ENCODE measurements at places on chromosomes 3 and 15. TPM values are rescaled to one million over a fixed set of nuclear protein-coding genes. Genes with fewer than 3 reads are reported as not detected.
A peak's percentile ranks its signal among the peaks of the same experiment; 100 is the strongest.

DNA sequence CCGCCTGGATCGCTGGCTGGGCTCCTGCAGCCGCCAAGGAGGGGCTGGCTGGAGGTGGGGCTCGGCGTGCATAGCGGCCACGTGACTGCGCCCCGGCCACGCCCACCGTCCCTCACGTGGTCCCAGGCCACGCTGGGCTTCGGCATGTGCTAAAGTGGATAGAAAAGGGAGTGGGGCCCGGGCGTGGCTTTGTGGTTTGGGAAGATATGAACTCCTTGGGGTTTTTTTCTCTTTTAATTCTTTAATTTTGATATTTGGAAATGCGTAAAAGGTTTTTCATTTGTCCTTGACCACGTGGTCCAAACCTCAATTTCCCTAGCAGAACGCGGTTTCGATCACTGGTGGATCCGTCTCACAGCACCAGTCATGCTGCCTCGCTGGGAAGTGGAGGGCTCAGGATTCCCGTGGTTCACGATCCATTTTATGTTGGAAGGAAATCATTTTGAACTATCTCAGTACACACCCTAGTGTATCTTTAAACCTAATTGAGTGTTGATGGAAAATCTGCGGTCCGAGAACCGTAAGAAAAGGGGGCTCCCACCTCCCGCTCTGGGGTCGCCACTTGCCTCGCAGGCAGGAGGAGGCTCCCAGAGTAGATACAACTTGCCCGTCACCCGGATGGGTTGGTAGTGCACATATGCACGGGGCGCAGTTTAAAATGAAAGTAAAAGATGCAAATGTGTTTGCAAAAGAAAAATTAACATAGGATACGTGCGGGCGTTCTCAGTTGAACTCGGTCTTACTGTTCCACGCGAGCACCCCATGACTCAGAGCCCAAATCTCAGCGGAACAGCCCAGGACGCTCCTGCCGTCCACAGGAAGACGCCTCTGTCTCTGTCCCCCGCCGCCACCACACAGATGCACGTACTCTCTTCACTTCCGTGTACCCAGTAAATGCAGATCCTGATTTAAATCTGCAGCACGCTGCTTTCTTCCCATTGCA, 141.9 kb downstream of the PGPEP1L start:
- DNase-seq: peak; percentile 96

GRCh38 chr3:177516158-177517011, 319.1 kb upstream of the TBL1XR1 start:
- DNase-seq: peak; percentile 67

GRCh38 chr15:54567408-54568035, 589.3 kb downstream of the UNC13C start:
- no peak for DNase-seq

DNA sequence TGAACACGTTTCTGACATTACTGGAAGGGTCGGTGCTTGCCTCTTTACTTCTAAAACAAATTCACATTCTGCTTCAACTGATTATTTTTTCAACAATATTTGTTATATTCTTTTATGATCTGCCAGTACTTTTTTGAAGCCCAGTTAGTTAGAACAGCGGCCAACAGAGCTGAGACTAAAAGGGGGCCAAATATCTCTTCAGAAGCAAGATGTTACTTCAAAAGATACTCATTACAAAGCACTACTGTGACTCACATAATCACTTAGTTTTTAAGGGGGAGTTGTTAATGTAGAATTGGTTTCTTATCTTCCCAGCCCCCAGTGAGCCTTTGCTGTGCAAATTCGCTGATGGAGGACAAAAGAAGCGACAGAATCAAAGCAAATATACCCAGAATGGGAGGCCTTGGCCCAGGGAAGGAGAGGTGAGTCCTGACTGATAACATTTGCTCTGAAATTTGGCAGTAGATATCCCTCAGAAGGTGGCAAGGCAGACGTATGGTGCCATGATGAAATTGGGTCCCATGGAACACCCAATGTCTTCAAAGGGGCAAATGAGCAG, 587.8 kb downstream of the RBMS3 start:
- DNase-seq: no peak

GRCh38 chr3:37248164-37248563, 73.8 kb upstream of the LRRFIP2 start:
- DNase-seq: no peak

DNA sequence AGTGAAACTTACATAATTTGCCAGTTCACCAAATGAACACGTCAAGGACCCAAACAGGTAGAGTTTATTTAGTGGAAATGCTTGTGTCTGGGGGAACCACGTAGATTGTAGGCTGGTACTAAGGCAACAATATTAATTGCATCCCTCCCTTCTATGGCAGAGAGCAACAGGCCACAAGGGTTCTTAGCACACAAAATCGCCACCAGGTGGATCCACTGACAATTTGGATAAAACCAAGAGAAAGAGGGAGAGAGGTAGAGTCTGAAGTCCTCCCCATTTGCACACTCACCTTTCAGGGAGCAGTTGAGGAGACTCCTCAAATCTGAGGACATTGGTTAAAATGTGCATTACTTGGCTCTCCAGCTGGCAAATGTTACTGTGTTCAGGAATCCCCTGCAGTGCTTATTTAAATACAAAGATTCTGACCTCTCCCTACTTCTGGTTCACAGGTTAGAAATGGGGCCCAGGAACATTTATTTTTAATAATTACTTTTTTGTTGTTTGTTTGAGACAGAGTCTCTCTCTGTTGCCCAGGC, 181.0 kb upstream of the FEZF2 start:
- no peak for DNase-seq

GRCh38 chr3:99902091-99902490, 84.4 kb downstream of the CMSS1 start:
- DNase-seq: peak; percentile 33

- DNase-seq: no peak
These were observed 7.3 kb upstream of the ISG20 start for GRCh38 chr15:88631464-88632028.

GRCh38 chr15:45589256-45589655, 2.1 kb downstream of the BLOC1S6 start:
- DNase-seq: no peak

GRCh38 chr3:171971919-171972514, 67.4 kb upstream of the FNDC3B start:
- DNase-seq: no peak

GRCh38 chr3:168047190-168047795, 48.4 kb downstream of the GOLIM4 start:
- DNase-seq: peak; percentile 60

DNA sequence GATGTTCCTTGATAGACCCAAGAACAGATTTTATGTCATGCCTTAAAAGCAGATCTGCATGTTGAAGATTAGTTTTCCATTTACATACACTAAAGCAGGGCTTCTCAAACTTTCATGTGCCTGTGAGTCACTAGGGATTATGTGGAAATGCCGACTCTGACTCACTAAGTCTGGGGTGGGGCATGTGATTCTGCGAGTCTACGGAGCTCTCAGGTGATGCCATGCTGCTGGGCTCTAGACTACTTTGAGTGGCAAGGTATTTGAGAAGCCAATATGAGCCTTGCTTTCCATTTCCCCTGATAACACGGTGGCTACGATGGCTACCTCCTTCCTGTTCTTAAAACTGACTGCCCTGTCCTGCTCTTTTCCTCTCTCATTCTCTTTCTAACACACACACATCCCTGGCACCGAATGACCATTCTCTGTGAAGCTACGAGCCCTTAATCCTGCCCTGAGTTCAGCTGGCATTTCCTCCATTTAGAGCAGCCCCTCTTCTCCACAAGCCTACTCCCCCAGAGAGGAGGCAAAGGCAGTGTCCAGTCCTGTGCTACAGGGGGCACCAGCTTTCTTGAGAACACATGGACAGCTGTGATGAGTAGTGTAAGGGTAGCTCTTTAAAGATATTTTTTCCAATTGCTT, 39.7 kb upstream of the PYGO1 start:
- DNase-seq: peak; percentile 86

DNA sequence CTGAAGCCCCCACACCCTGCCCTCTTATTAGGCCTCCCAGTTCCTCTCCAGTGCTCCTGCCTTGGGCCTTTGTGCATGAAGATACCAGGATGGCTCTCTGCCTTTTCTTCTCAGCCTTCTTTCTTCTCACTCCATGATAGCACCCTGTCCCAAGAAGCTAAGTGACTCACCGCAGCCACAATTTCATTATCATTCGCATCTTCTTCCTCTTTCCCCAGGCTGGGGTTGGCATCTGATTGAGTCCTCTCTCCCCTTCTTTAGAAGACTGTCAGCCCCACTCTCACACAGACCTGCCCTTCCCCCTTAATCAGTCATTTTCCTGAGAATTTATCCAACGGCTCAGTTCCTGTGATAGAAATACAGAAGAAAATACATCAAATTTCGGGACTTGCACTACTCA, 102.0 kb downstream of the STAC start:
- no peak for DNase-seq

DNA sequence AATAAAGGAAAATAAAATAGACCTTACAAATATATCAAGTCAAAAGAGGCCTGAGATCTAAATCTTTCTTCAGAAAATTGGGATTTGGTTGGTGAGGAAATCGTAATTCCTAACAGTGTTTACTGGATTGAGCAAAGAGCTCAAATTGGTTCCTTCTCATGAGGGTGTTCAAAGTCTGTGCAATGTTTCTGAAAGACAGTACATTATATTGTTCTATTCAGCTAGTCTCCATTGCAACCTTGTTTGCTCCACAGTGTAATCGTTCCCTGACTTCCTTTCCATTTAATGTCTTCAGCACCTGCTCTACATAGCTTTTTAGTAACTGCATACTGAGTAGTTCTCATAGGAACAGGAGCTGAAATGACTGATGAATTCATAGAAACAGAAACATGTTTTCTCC, 326.8 kb downstream of the SUCLG2 start:
- no peak for DNase-seq

- peak; percentile 14 for DNase-seq
These were observed 19.5 kb upstream of the CXCR6 start for GRCh38 chr3:45923755-45924154.

DNA sequence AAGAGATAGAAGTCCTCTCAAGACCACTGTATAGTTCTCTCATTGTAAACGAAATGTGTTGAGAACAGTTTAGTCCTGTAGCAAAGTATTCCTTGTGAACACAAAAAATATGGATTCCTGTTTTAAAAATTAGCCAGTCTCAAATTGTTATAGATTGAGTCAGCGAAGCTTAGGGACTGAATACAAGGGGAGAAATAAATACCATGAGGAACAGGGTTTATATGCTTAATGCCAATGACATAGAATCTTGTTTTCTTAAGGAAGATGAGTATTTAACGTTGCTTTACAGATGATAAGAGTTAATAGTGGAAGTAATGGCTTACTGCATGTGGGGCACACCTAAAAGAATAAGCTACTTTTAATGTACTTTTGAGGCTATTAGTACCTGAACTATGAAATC, 37.9 kb downstream of the SETD5 start:
- no peak for DNase-seq

GRCh38 chr3:183180110-183180783, 17.7 kb upstream of the LAMP3 start:
- no peak for DNase-seq

- DNase-seq: peak; percentile 54
These were observed 2.5 kb downstream of the XIRP1 start for GRCh38 chr3:39189959-39190269.

GRCh38 chr3:177418787-177419186, 221.5 kb upstream of the TBL1XR1 start:
- DNase-seq: no peak

DNA sequence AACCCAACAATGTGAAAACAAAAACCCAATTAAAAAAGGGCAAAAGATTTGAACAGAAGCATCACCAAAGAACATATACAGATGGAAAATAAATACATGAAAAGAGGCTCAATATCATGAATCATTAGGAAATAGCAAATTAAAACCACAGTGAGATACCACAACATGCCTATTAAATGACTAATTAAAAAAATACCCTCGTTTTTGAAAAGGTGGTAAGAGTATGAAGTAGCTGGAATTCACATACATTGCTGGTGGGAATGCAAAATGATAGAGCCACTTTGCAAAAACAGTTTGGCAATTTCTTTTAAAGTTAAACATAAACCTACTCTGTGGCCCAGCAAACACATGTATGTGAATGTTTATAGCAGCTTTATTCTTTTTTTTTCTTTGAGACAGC, 75.8 kb downstream of the B3GNT5 start:
- peak; percentile 32 for DNase-seq

GRCh38 chr15:20272422-20273184, 269.0 kb downstream of the GOLGA6L6 start:
- DNase-seq: no peak

The ITIH3 gene
- total RNA-seq: not detected

The TNIK gene
- total RNA-seq: 7.0 TPM

The CACNA2D3 gene
- total RNA-seq: 1.3 TPM

The USP4 gene
- 8.9 TPM for total RNA-seq

The LMLN gene
- total RNA-seq: 4.4 TPM

The LYZL4 gene
- 0.23 TPM for total RNA-seq

The GPR149 gene
- total RNA-seq: not detected

The SLC25A36 gene
- total RNA-seq: 36.0 TPM

The TMEM40 gene
- not detected for total RNA-seq

The COMMD4 gene
- total RNA-seq: 99.4 TPM

The PLSCR2 gene
- not detected for total RNA-seq

The FBN1 gene
- 73.7 TPM for total RNA-seq

The MITF gene
- total RNA-seq: 11.4 TPM

The FHIT gene
- not detected for total RNA-seq

The LSAMP gene
- total RNA-seq: 17.6 TPM

The CHRNB4 gene
- not detected for total RNA-seq

The ATP13A4 gene
- not detected for total RNA-seq

The LRRC31 gene
- total RNA-seq: not detected

The AADACL2 gene
- total RNA-seq: not detected
